A549 treated with CpdA at 1 μM for 4 hours (cell line): ENCODE measurements at places on chromosomes 16 and 17. TPM values are rescaled to one million over a fixed set of nuclear protein-coding genes. Genes with fewer than 3 reads are reported as not detected.

Gene ATP2C2
- 0.05 to 0.48 TPM (median 0.21 TPM) in 4 of 5 replicates, not detected in the other for total RNA-seq

Gene HS3ST4
- total RNA-seq: not detected in 5 replicates

Gene OR1A1
- total RNA-seq: not detected in 5 replicates

Gene EPX
- not detected in 5 replicates for total RNA-seq

Gene ZG16
- not detected in 5 replicates for total RNA-seq

Gene PLEKHH3
- total RNA-seq: 11.4 to 20.4 TPM (median 18.3 TPM) in 5 replicates

Gene HSD17B1
- total RNA-seq: 1.2 to 1.9 TPM (median 1.5 TPM) in 5 replicates

Gene KRT27
- not detected in 5 replicates for total RNA-seq

Gene TNFRSF17
- total RNA-seq: not detected in 5 replicates

Gene CSH1
- not detected in 5 replicates for total RNA-seq

Gene MEIOC
- 1.7 to 3.6 TPM (median 2.6 TPM) in 5 replicates for total RNA-seq

Gene FAM20A
- not detected in 5 replicates for total RNA-seq

Gene OTOA
- 0.05 TPM in 2 of 5 replicates, not detected in the others for total RNA-seq

Gene KRT16
- total RNA-seq: 0.43 to 0.96 TPM (median 0.73 TPM) in 5 replicates

Gene CCL17
- not detected in 5 replicates for total RNA-seq

Gene KIF2B
- not detected in 5 replicates for total RNA-seq

Gene TBC1D3G
- total RNA-seq: not detected in 5 replicates

Gene IL21R
- 0.02 to 0.04 TPM in 2 of 5 replicates, not detected in the others for total RNA-seq

Gene ICAM2
- 0.07 to 0.14 TPM in 2 of 5 replicates, not detected in the others for total RNA-seq

Gene SCARF1
- 0.24 to 0.38 TPM (median 0.31 TPM) in 5 replicates for total RNA-seq

Gene ZNF747
- total RNA-seq: 2.8 to 4.9 TPM (median 4.4 TPM) in 5 replicates

Gene LRRC37A
- 0.42 to 1.1 TPM (median 0.75 TPM) in 5 replicates for total RNA-seq

Gene ORAI3
- 12.1 to 15.0 TPM (median 13.6 TPM) in 5 replicates for total RNA-seq

Gene SCIMP
- not detected in 5 replicates for total RNA-seq

Gene CBFA2T3
- 0.29 to 0.47 TPM (median 0.41 TPM) in 5 replicates for total RNA-seq

Gene FXR2
- 54.7 to 68.2 TPM (median 61.0 TPM) in 5 replicates for total RNA-seq

Gene PLEKHM1
- 23.2 to 28.0 TPM (median 24.6 TPM) in 5 replicates for total RNA-seq

Gene KRT14
- 0.14 to 0.30 TPM (median 0.16 TPM) in 3 of 5 replicates, not detected in the others for total RNA-seq
